ENCODE measurements at places on chromosomes 16 and 17.

- DNase-seq, result no peak
Observed at GRCh38 chr16:88528902-88529318, 41.3 kb upstream of the ZC3H18 start.

DNA sequence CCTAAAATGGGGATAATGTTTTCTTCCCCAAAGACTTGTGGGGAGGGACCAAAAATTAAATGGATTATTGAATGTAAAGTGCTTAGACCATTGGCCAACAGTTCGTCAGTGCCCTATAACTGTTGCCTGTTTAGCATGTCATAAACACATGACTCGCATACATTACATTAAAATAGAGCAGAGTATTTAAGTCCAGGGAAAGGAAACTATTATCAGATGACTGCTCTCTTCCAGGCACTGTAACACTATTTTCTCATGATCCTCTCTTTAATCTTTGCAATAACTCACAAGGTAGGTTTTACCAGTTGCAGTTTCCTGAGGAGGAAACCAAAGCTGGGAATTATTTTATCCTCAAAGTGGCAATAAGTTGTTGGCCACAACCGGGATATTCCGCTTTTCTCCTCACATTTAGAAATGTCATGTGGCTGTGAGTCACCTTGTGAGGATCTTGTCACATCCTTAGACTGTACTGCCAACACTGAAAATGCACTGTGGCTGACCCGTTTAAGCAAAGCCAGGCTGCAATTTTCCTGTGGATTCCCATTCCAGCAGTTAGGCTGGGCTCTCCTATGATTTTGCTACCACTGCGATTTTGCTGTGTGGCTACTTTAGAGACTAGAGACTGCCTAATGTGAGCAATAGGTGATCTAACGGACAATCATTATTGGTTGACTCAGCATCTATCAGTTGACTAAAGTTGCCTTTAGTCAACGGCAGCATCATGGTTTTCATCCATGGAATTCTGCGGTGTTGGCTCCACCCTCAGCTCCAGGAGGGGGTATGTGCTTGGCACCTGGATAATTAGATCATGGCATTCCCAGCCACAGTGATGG is 58.3 kb upstream of the DHX40 start:
- DNase-seq, result no peak

GRCh38 chr17:30927756-30928155 is 6.0 kb downstream of the ADAP2 start:
- DNase-seq, result no peak

DNA sequence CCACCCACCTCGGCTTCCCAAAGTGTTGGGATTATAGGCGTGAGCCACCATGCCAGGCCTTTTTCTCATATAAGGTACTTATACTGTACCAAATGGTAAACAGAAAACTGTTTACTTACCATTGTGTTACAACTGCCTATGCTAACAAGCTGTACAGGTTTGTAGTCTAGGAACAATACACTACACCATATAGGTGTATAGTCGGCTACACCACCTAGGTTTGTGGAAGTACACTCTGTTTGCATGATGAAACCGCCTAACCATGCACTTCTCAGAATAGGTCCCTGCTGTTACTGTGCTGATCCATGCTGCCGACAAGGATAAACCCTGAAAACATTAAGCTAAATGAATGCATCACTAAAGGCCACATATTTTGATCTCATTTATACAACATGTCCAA is 18.9 kb downstream of the DNAJA2 start:
- DNase-seq, result no peak

- no peak for DNase-seq
Observed at GRCh38 chr17:80386341-80386740, 28.6 kb upstream of the ENDOV start.

- no peak for DNase-seq
Observed at GRCh38 chr17:79739148-79740062, 8.7 kb downstream of the ENPP7 start.

- DNase-seq, result no peak
Observed at GRCh38 chr17:33949100-33949499, 306.0 kb upstream of the CCL2 start.

DNA sequence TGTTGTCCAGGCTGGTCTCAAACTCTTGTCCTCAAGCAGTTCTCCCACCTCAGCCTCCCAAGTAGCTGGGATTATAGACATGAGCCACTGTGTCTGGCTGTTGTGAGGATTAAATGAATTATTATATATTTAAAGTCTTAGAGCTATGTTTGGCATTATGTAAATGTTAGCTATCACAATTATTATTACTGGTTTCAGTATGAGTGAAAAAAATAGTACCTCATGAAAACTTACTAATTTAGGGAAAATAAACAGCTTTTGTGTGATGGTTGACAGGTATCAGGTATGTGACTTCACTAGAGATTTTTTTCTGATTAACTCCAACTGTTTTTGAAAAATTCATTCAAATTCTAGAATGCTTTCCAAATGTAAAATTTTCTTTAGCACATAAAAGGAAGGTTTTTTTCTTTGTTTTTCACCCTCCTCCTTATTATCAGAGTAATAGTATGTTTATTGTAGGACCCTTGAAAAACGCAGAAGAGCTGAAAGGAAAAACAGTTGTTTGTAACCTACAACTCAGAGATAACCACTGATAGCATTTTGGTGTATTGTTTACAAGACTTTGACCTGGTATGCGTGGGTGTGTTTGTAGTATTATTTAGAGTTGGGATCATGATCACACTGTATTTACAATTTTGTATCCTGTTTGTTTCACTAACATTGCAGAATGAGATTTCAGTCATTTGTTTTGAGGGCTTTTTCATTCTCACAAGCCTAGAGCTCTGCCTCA is 13.2 kb downstream of the NLK start:
- no peak for DNase-seq

GRCh38 chr17:28746611-28747050 is 2.8 kb downstream of the TRAF4 start:
- no peak for DNase-seq

GRCh38 chr17:69547947-69548346 is 133.4 kb downstream of the MAP2K6 start:
- DNase-seq, result no peak

Data from activated naive CD4-positive, alpha-beta T cell treated with anti-CD3 and anti-CD28 coated beads, Interleukin-2, amount 50 U/mL, for 16 hours (primary cell).